ENCODE measurements at places on chromosomes 4 and X. TPM values are rescaled to one million over a fixed set of nuclear protein-coding genes. Genes with fewer than 3 reads are reported as not detected.

DNA sequence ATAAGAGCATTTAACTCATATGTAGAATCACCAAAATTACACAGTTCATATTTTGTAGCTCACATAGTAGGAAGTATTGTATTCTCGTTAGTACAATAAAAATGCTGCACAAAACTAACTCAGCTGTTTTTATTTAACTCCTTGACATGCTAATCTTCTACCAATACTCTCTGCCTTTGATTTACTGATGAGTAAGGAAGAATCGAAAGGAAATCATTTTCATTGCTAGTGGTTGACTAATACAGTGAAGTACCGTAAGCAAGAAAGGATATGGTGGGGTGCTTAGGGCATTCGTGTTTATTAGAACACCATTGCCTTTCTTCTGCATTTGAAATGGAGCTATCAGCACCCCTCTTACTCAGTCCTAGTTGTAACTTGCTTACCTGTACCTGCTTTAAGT lies 1239.1 kb upstream of the TENM3 start:
- no peak overlapping the region for H3K4me3 ChIP-seq
- H3K27ac ChIP-seq: no peak overlapping the region
- no peaks in the 10 kb centered on the region for H3K36me3 ChIP-seq
- H3K4me1 ChIP-seq: no peaks in the 10 kb centered on the region
- H3K27me3 ChIP-seq: no peaks in the 10 kb centered on the region
- no peak for DNase-seq

DNA sequence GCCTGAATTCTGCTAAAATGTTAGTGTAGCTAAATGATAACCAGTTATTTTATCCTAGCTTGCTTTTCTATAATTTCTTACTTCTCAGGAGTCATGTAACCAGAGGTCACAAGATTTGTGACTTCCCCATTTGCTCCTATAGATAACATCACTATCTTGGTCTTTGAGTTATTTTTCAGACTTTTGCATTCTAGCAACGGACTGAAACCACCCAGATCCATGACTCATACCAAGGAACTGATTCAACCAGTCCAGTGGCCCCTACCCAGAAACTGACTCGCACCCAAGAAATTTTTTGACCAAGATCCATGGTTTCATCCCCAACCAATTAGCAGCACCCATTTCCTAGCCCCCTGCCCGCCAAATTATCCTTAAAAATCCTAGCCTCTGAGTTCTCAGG lies 50.0 kb downstream of the IQCM start:
- H3K4me1 ChIP-seq: no peaks in the 10 kb centered on the region
- H3K4me3 ChIP-seq: no peak overlapping the region
- DNase-seq: no peak
- no peaks in the 10 kb centered on the region for H3K36me3 ChIP-seq
- H3K27me3 ChIP-seq: no peaks in the 10 kb centered on the region

The EGFL6 gene
- total RNA-seq: not detected

GRCh38 chrX:111124418-111124817 lies 28.4 kb downstream of the PAK3 start:
- no peak overlapping the region for H3K27ac ChIP-seq
- H3K4me3 ChIP-seq: no peak overlapping the region
- H3K4me1 ChIP-seq: no peaks in the 10 kb centered on the region
- DNase-seq: no peak

GRCh38 chrX:36856849-36857248 lies 151.3 kb upstream of the FAM47C start:
- no peak overlapping the region for H3K4me3 ChIP-seq
- no peaks in the 10 kb centered on the region for H3K4me1 ChIP-seq
- no peak overlapping the region for H3K27ac ChIP-seq

- no peak overlapping the region for H3K4me3 ChIP-seq
- no peak for DNase-seq
- no peaks in the 10 kb centered on the region for H3K4me1 ChIP-seq
- no peaks in the 10 kb centered on the region for H3K27me3 ChIP-seq
Measured at GRCh38 chr4:90093526-90093925, 33.7 kb upstream of the CCSER1 start.

The PPEF2 gene
- total RNA-seq: not detected

The CLGN gene
- total RNA-seq: 1.8 TPM

DNA sequence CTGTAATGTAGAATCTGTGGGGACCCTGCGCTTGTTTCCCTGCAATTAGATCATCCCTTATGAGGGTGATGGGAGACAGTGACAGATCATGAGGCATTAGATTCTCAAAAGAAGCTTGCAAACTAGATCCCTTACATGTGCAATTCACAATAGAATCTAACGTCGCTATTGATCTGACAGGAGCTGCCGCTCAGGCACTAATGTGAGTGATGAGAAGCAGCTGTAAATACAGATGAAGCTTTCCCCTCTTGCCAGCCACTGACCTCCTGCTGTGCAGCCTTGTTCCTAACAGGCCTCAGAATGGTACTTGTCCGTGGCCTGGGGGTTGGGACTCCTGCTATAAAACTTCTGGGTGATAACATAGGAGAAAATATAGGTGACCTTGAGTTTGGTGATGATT lies 1076.8 kb downstream of the PDHA2 start:
- no peak for DNase-seq
- no peak overlapping the region for H3K4me3 ChIP-seq
- no peaks in the 10 kb centered on the region for H3K4me1 ChIP-seq
- no peaks in the 10 kb centered on the region for H3K36me3 ChIP-seq

GRCh38 chrX:110192516-110192915 lies 125.4 kb downstream of the AMMECR1 start:
- H3K4me3 ChIP-seq: no peak overlapping the region
- H3K36me3 ChIP-seq: no peaks in the 10 kb centered on the region
- no peaks in the 10 kb centered on the region for H3K4me1 ChIP-seq
- no peak for DNase-seq
- no peaks in the 10 kb centered on the region for H3K27me3 ChIP-seq

The MMAA gene
- 3.4 TPM for total RNA-seq

The PRPS1 gene
- total RNA-seq: 36.0 TPM

GRCh38 chr4:124945422-124945821 lies 232.9 kb upstream of the ANKRD50 start:
- H3K27me3 ChIP-seq: no peaks in the 10 kb centered on the region
- no peaks in the 10 kb centered on the region for H3K36me3 ChIP-seq
- H3K4me1 ChIP-seq: peaks cover 9% of the 10 kb centered on the region
- H3K4me3 ChIP-seq: no peak overlapping the region
- H3K27ac ChIP-seq: no peak overlapping the region

DNA sequence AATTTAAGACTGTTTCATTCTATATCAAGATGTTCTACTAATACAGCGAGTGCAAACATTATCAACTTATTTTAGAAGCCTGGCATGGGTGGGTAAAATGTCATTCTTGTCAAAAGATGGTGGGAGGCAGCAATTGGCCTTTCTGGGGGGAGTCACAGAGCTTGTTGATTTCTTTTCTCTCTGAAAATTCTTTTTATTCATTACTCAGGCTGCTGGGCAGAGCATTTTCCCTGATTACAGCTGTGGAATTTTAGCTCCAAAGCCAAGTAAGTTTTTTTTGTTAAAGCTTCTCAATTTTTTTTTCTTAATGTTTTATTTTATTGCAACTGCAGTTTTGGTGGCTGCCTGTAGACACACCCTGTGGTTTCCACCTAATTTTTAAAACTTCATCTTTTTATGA lies 50.4 kb downstream of the GPC4 start:
- no peak overlapping the region for H3K4me3 ChIP-seq
- no peak for DNase-seq
- peak overlapping the region; percentile 30 for H3K27ac ChIP-seq
- H3K27me3 ChIP-seq: no peaks in the 10 kb centered on the region
- H3K36me3 ChIP-seq: no peaks in the 10 kb centered on the region

GRCh38 chr4:148124512-148124911 lies 317.7 kb downstream of the NR3C2 start:
- no peak overlapping the region for H3K4me3 ChIP-seq
- no peak for DNase-seq
- H3K4me1 ChIP-seq: no peaks in the 10 kb centered on the region
- no peaks in the 10 kb centered on the region for H3K36me3 ChIP-seq

The FMR1NB gene
- total RNA-seq: not detected

The HHIP gene
- total RNA-seq: 0.13 TPM

The RGN gene
- 6.1 TPM for total RNA-seq

DNA sequence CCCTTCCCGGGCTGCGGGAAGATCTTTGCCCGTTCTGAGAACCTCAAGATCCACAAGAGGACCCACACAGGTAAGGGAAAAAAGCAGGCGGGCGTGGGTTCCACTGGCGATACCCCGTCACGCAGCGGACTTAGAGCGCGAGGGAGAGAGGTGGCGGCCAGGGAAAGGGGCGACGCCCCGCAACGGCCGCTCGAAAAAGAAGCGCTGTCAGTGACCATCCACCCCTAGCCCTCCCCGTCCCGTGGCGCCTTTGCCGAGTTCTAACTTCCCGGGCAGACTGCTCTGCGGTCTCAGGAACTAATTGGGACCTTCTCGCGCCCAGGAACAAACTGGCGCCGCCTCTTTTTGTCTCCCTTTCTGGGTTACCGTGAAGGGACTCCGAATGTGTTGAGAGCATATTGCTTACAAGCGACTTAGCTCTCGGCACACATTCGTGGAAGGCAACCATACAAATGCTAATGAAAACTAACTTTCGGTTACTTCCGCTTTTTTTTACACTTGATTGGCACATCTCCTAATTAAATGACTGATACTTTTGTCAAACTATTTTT lies 1.8 kb downstream of the ZIC3 start:
- DNase-seq: no peak
- H3K4me1 ChIP-seq: peaks cover 4% of the 10 kb centered on the region
- H3K27ac ChIP-seq: no peak overlapping the region
- H3K27me3 ChIP-seq: no peaks in the 10 kb centered on the region

The LRCH2 gene
- 9.8 TPM for total RNA-seq

The SCML2 gene
- total RNA-seq: 2.6 TPM

DNA sequence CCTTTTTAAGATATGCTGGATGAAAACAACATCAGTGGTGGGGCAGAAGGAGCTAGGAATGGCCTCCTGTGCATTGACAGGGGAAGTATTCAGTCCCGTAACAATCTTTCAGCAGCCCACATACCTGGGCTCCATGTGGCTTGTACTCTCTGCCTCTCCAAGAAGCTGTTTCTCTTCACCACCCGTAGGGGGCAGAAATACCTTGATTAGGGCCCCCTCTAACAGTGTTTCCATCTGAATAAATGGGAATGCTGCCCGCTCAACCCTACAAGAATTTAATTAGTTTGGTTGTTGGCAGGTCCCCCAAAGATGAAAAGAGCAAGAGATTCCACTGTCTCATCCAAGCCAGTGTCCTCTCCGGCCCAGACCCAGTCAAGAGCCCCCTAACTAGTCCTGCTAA lies 155.2 kb downstream of the SMIM20 start:
- H3K36me3 ChIP-seq: no peaks in the 10 kb centered on the region
- DNase-seq: no peak
- H3K27ac ChIP-seq: no peak overlapping the region
- H3K4me3 ChIP-seq: no peak overlapping the region

The OTUD6A gene
- not detected for total RNA-seq

GRCh38 chr4:138685316-138685715 lies 330.3 kb upstream of the NOCT start:
- no peak for DNase-seq
- no peaks in the 10 kb centered on the region for H3K36me3 ChIP-seq
- H3K4me3 ChIP-seq: no peak overlapping the region
- no peaks in the 10 kb centered on the region for H3K27me3 ChIP-seq

DNA sequence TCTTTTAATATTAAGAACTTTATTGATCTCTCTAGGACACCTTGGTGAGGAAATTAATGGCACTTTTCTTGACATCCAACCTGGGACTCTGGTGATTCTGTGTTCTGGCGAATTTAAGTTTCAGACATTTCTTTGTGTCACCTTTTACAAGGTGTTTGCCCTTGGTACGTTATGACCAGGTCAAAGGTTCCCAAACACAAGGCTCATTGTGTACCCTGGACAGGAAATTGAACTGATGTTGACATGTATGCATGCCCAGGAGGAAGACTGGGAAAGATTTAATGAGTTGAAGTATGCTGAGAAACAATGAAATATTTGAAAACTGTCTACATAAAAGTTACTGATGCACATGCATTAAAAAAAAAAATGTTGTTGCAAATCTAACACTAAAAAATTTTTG lies 22.1 kb downstream of the NIPAL1 start:
- no peaks in the 10 kb centered on the region for H3K27me3 ChIP-seq
- no peak for DNase-seq
- H3K36me3 ChIP-seq: no peaks in the 10 kb centered on the region

GRCh38 chr4:1612278-1613098 lies 71.6 kb downstream of the FAM53A start:
- no peaks in the 10 kb centered on the region for H3K36me3 ChIP-seq
- no peak overlapping the region for H3K27ac ChIP-seq
- no peaks in the 10 kb centered on the region for H3K27me3 ChIP-seq
- no peak overlapping the region for H3K4me3 ChIP-seq
